NCI-H774 (cell line): ENCODE measurements at places on chromosomes 2 and 18.
A peak's percentile ranks its signal among the peaks of the same experiment; 100 is the strongest.

GRCh38 chr2:174338671-174339560, 4.2 kb downstream of the SP9 start:
- DNase-seq: no peak

- DNase-seq: peak; percentile 63
Measured at GRCh38 chr2:224284134-224284946, 117.6 kb downstream of the FAM124B start.

DNA sequence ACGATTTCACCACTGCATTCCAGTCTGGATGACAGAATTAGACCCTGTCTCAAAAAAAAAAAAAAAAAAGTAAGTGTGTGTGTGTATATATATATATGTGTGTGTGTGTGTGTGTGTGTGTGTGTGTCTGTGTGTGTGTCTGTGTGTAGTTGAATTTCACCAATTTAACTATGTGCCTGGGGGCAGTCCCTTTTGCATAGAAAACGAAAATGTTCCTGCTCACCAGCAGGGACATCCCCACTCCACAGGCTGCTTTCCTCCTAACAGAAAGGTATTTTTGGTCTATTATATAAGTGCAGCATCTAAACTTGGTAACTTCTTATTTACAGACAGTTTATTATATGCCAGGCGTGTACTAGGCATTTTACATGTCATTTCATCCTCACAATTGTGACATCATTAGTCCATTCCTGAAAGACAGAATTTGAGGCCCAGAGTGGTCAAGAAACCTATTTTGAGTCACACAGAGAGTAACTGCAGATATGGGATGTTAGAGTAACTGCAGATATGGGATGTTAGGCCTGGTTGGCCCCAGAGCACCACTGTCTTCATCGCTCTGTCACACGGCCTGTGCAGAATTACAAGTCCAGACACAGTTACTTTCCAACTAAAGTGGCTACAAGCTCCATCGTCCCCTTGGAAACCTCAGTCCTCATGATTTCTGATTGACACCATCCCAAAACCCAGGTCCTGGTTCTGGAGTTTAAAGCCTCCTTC, 9.3 kb upstream of the TTL start:
- no peak for DNase-seq

GRCh38 chr2:72999729-73000725, 71.5 kb downstream of the SFXN5 start:
- no peak for DNase-seq

DNA sequence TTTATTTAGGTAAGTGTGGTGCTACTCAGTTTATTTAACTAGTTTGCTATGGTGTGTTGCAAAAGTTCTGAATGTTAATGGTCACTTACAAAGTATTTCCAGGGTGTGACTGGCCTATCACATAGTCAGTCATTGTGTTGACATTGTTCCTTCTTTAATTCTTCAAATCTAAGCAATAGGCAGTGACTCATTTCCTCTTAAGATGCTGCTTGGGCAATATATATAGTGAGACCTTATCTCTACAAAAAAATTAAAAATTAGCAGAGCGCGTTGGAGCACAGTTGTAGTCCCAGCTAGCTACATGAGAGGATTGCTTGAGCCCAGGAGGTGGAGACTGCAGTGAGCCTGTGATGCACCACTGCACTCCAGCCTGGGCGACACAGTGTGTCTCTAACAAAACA, 5.8 kb upstream of the CCDC88A start:
- no peak for DNase-seq

- DNase-seq: no peak
Measured at GRCh38 chr2:28310107-28310506, 82.6 kb upstream of the FOSL2 start.

DNA sequence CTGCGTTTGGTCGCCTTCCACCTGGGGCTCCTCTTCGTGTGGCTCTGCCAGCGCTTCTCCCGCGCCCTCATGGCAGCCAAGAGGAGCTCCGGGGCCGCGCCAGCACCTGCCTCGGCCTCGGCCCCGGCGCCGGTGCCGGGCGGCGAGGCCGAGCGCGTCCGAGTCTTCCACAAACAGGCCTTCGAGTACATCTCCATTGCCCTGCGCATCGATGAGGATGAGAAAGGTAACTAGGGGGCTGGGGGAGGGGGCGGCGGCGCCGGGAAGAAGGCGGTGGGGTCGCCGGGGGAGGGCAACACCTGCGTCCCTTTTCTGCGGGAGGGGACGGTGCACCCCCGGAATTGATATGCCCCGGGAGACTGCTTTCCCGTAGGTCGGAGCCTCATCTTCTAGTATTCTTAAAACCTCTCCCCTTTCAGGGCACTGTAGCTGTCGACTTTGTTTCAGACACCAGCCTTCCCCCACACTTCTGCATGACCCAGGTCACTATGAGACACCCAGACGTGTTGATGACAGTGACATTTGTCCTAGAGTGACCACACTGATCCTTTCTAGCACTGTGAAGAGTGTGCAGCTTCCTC, 755 bp downstream of the SPAST start:
- DNase-seq: no peak

DNA sequence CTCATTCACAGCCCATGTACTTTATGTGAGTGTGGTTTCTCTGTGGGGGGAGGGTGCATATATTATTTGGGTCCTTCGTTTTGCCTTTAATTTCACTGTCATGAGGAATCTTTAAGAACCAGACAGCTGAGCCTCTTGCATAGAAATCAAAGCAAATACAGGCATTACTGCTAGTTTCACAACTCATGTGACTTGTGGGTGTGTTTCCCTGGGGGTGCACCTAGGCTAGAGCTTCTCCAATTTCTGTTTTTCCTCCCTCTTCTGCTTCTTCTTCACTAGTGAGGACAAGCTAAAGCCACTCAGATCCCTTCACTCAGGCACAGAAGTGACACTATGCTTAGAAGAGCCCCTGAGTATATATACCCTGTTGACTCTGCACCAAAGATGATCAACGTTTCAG, 131.4 kb downstream of the ACOXL start:
- DNase-seq: no peak

DNA sequence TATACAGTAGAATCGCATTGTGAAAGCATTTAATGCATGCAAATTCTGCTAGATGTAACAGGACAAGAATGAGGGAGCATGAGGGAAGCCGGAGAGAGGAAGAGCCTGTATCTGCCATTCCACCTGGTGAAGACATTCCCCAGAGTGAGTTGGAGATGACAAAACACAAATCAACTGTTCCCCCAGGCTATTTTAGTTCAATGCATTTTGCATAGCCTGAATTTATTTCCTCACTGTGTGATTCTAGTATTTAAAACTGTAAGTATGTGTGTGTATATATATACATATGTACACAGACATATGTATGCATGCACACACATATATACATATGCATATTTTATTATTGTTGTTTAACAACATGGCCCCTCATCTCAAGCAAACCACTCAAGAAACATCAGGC, 54.7 kb downstream of the CCDC68 start:
- DNase-seq: no peak

DNA sequence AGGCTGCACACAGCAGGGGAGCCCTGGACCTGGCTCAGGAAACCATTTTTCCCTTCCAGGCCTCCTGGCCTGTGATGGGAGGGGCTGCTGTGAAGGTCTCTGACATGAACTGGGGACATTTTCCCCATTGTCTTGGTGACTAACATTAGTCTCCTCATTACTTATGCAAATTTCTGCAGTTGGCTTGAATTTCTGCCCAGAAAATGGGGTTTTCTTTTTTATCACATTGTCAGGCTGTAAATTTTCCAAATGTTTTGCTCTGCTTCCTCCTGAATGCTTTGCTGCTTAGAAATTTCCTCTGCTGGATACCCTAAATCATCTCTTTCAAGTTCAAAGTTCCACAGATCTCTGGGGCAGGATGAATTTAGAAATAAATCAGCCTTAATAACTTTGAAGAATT, 78.2 kb downstream of the EHBP1 start:
- no peak for DNase-seq

- no peak for DNase-seq
Measured at GRCh38 chr2:126753501-126754212, 97.7 kb downstream of the GYPC start.

DNA sequence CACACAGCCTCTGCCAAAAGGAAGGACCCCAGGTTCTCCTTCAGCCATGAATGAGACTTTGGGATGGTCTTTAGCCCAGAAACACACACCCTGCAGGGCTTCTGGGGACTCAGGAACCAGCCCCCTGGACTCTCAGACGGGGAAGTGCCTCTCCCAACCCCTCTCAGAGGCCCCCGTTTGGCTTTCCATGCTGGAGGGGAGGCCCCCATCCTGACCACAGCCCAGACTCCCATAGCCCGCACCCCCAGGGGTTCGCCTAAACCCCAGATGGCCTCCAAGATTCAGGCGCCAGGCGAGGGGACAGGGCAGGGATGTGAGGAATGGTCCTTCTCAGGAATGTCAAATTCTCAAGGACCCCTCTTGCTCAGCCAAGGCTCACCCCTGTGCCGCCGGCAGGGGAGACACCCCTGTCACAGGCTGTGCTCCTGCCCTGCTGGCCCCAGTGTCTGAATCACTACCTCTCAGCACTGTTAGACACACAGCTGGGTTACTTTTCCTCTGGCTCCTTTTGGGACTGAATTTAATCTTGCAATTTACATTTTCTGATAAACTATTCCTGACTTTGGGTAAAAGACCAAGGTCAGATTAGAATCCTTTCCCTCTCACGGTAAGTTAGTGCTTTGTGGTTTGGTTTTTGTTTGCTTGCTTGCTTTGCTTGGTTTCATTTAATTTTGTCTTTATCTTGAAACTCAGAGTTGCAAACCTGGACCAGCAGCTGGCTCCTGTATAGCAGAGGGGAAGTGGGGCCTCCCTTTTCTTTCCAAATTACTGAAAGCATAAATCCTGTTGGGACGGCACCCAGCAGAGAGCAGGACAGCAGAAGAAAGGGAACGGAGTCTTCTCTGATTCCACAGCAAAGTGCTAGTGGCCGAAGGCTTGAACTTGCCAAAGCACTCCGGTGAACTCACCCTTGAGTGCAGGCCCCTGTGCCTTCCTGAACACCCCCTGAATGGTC, 198.9 kb upstream of the RAB6C start:
- DNase-seq: no peak

DNA sequence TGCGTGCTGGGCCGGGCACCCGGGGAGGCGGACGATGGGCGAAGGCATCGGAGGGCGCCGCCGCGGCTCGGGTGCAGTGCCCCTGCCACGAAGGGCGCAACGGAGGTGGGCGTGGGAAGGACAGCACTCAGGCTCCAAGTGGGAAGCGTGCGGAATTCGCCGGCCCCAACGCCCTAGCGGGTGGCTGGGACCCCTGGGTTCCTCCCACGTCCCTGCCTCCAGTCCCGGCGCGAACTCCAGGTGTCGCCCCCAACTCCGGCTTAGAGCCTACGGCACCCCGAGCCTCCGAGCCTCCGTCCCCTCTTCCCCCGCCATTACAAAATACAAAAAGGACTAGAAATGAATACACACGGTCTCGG, 1.3 kb downstream of the CYP27C1 start:
- no peak for DNase-seq

DNA sequence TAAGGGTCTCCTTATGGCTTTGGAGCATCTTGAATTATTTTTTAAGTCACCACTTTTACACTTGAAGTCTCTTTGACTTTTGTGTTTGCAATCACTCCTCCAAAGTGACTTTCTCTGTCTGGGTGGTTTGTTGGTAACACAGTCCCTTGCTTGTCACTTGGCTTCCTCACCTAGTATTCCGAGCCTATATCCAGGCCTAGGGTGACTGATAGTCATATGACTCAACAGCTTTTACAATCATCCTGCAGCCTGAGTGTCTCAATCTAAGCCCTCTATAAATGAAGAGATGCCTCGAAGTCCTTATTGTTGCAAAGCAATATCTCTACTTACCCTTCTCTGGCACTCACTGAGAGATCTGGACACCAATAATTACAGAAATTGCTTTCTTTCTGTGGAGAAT, 53.9 kb upstream of the SETBP1 start:
- no peak for DNase-seq

DNA sequence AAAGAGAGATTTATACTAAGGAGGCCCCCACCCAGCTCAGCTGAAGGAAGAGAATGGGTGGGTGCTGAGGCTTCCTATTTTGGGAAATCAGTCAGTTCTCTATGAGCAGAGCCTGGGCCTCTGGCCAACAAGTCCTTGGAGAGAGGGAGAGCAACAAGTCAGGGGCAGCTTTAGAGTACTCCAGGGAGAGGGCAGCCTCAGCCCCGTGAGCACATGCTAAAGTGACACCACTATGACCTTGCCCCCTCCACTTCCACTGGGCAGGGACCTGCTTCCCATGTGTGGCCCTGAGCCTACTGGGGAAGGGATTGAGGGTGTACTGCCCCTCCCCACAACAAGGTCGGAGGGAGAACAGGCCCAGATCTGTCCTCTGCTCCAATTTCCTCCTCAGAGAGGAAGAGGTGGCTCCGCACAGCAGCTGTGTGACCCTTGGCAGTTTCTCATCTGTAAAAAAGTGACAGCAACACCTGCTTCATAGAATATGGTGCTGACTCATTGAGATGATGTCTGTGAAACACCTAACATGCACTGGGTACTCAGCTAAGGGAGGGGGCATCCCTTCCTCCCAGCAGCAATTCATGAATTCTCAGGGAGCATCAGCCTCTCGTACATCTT, 72.9 kb downstream of the CLHC1 start:
- no peak for DNase-seq

GRCh38 chr18:55031979-55032378, 72.7 kb upstream of the CCDC68 start:
- DNase-seq: no peak

DNA sequence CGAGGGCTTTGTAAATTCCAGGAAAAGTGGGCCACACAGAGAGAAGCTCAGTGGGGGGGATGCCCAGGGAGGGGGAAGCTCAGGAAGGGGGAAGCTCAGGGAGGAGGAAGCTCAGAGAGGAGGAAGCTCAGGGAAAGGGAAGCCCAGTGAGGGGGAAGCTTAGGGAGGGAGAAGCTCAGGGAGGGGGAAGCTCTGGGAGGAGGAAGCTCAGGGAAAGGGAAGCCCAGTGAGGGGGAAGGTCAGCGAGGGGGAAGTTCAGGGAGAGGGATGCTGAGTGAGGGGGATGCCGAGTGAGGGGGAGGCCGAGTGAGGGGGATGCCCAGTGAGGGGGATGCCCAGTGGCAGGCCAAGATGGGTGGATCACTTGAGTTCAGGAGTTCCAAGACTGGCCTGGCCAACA, 821 bp upstream of the CHRNG start:
- DNase-seq: no peak

DNA sequence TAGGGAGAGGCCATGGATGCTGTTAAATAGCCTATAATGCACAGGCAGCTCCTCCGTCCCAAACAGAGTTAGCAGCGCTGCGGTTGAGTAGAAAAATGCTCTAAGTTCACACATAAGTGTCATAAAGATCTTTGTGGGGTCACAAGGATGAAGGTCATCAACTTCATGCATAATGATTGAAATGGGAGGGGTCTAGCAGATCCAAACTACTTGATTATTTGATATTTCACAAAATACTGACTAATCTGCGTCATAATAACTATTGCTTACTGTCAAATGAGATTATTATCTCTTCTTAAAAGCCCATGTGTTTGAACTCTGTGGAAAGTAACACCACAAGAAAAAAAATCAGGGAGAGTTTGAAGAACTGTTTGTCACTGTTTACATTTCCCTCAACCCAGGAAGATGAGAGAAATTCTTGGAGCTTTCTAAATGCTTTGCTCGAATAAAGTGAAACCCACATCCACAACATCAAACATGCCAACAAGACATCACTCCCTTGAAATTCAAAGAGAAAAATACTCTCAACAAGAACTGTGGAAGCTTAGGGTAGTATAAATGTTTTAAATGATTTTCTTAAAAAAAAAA, 50.5 kb upstream of the CREB1 start:
- DNase-seq: no peak

GRCh38 chr2:20403774-20404312, 43.0 kb upstream of the RHOB start:
- no peak for DNase-seq
